ENCODE measurements at places on chromosomes 4 and X.

- peak; percentile 94 for DNase-seq
These were observed at the start of gene NUDT10 for GRCh38 chrX:51332188-51332942. NUDT10 (plus strand) TSS chrX:51332822; CDS start chrX:51332966, 144 bp downstream.

DNA sequence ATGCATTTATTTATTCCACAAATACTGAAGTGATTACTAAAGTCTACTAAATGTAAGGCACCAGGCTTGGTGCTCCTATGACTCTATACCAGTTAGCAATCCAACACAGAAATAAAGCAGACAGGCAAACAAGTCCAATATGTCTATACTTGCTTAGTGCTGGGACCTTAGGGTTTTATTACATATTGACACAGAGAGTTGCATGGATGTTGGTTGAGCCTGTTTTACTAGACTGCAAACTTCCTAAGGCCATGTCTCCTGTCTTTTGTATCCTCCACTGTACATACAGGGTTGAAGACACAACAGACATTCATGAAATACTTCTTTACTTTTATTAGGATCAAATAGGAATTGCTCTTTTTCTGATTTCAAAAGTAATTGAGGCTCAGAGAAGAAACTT is 69.0 kb downstream of the LNX1 start:
- no peak for DNase-seq

- DNase-seq = no peak
These were observed 24.4 kb downstream of the TSPAN5 start for GRCh38 chr4:98634061-98634460.

DNA sequence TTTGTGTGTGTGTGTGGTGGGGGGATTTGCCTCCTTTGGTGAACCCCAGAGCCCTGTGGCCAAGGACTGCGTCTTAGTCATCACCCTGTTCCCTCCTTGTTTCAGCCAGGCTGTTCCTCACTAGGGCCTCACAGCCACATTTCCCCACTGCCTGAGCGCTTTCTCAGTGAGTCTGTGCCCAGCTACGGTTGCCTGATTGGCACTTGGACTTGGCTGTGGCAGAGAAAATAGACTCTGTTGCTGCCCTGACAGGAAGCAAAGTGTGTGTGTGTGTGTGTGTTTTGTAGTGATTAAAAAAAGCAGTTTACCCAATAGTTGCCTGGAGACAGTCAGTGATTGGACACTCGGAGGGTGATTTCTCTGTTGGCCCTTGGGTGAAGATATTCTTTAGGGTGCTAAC is 113.0 kb downstream of the UCHL1 start:
- DNase-seq = no peak

- DNase-seq = no peak
These were observed 5.5 kb downstream of the MED14 start for GRCh38 chrX:40729598-40730584.

DNA sequence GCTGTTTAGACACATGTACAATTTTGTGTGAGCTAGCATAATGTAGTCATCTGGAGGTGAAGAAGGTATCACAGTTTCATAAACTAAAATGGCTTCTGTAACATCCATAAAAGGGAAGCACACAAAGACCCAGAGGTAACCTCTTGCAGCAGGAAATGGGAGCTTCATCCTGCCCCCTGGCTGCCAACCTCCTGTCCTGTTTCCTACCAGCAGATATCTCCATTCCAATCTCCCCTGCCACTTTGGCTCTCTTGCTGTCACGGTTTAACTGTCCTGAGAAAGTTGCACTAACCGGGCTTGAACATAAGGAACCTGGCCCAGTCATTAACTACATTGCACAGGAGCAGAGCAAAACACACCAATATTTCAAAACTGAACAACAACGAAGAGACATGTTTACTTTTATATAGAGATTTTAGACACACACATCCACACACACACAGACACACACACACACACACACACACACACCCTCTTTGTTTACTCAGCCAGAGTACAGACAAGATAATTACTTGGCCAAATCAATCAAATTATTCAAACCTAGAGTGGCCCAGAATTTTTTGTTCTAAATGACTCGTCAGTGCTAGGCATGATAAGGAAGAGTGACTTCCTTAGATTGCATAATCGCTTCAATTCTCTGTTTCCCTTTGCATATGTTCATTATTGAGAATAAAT is 24.2 kb downstream of the MID2 start:
- DNase-seq = peak; percentile 33

GRCh38 chr4:2694691-2695090 is 61.4 kb downstream of the TNIP2 start:
- no peak for DNase-seq

- no peak for DNase-seq
These were observed 2212.0 kb downstream of the PCDH7 start for GRCh38 chr4:32932156-32932555.

DNA sequence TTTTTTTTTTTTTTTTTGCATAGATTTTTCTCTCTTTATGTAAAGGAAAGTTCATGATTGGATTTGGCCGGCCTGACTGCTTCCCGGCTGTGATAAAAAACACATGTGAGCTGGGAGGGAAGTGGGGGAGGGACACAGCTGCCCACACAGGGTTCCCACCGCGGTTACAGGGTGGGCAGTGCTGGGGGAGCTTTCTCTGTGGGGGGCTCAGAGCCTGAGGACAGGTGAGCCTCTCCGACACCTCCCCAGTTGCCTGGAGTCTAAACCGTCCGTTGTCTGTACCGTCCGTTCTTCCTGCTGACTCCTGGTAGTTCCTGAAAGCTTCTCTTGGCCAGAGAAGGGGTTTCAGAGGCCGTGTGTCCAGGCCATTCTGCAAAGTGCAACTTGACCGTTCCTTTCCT is 21.8 kb downstream of the SHOX start:
- no peak for DNase-seq

DNA sequence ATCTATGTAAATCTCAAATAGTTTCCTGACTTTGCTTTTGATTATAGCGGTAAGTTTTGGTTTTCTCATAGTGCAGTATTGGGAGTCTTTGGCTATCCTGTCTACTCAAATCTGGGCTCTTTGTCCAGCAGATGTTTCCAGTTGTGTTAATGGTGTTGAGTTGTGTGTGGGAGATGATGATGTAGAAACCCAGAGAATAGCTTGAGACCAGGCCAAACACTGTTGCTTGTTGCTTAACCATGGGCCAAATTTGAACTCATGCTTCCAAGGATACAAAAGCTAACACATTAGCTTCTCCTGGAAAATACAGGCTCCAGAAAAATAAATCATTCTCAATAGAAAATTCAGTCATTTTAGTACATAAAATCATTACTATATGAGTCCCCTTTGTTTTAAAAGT is 82.6 kb upstream of the GYPA start:
- DNase-seq = no peak

DNA sequence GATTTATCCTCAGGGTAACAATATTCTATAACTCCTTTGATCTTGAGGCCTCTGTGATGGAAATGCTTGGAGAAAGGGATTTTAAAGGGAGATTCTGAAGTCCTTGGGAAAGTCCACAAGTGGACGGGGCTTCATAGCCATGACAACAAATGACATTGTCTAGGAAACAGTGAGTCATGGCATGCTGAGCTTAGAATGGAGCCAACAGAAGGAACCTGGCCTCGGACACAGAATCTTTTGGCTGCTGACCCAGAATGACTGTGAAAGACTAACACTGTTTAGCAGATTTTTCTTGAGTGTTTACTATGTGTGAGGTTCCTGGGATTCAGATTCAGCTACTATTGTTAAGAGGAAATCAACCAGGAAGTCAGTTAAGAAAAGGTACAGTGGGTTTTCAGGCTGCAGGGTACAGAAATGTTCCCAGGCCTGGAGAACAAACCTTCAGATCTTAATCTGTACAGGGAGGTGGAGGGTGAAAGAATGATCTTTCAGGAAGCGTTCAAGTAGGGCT is 18.1 kb upstream of the CXCL2 start:
- DNase-seq = peak; percentile 25

GRCh38 chr4:138562544-138562991 is 320.4 kb upstream of the SLC7A11 start:
- DNase-seq = no peak

DNA sequence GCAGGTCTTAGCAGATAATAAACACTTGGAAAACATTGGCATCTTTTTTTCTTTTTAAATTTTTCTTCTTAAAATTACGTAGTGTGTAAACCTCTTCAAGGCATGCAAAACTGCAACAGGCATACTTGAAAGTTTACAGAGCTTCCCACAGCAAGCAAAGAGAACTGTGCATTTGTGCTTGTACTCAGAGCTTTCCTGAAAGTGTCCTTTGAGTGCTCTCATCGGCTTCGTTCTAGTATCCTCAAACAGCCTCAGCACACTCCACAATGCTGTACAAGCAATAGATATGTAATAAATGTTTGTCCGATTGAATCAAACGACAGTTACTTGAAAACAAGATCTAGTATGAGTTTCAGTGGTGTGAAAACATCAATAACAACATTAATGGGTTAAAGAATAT is 227.5 kb downstream of the PAPSS1 start:
- DNase-seq = no peak

- DNase-seq = no peak
These were observed 7.8 kb downstream of the QDPR start for GRCh38 chr4:17504081-17504480.

GRCh38 chr4:126533146-126533805 is 1099.5 kb upstream of the INTU start:
- no peak for DNase-seq

- no peak for DNase-seq
These were observed 5.0 kb upstream of the NSD2 start for GRCh38 chr4:1866189-1866661.

GRCh38 chr4:10347815-10348214 is 109.4 kb downstream of the ZNF518B start:
- no peak for DNase-seq

GRCh38 chrX:19225909-19226308 is 103.6 kb upstream of the ADGRG2 start:
- peak; percentile 56 for DNase-seq

DNA sequence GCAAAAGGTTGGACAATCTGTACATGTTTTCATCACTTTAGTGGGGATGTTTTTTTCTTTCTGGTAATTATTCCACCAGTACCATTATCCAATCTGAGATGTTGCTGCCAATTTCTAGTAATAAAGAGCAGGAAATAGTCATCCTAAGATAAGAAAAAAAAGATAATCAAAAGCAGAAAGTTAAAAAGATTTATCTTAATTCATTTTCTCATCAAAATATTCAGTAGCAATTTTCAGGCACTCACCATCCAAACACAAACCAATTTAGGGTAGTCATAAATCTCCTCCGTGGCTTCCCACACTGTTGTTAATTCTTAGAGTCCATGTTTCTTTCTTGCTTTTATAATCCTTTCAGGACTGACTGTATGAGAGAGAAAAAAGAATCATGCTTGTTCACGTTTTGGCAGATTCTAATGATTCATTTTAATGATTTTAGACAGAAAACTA is 263.7 kb upstream of the UGT8 start:
- no peak for DNase-seq

DNA sequence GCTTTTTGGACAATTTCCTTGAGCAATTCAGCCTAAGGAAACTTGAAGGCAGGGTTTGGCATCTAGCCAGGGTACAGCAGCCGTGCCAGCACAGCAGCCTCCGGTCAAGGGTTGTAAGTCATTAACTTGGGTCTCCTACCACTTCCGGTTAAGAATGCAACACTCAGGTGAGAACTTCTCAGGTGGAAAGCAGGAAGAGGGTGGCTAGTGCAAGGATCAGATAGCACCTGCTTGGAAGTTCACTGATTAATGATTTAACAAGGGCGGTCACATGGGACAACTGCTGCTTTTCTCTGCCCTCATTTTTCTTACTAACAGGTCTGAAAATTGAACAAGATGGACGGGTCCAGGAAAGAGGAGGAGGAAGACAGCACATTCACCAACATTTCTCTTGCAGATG is 30.1 kb upstream of the SCOC start:
- DNase-seq = no peak

DNA sequence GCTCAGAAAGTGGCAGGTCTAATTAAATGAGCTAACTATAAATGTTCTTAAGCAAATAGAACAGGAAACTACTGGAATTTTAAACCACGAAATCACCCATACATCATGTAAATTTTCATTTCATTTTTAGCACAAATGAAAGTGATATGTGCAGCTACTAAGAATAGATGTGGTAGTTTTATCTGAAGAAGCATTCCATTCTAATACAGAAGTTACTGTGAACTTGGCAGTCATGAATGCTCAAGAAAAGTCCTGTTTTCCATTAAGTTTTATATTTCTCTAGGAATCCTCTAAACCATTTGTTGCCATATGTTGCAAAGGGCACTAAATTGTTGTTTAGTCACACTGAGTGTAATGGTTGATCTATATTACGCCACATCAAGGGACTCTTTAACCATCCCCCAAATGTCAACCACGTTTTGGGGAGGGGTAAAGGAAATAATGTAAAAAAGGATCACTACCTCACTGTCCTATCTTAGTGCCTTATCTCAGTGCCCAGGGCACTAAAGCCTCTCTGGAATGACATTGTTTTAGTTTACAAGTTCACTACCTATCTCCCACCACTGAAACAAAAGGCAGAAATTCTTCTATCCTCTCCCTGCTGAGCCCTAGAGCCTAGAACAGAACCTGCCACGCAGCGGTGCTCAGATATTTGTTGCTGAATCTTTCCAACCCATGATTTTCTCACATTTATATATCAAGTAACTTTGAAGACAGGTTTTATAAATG is 118.0 kb downstream of the SHISA3 start:
- DNase-seq = peak; percentile 18

DNA sequence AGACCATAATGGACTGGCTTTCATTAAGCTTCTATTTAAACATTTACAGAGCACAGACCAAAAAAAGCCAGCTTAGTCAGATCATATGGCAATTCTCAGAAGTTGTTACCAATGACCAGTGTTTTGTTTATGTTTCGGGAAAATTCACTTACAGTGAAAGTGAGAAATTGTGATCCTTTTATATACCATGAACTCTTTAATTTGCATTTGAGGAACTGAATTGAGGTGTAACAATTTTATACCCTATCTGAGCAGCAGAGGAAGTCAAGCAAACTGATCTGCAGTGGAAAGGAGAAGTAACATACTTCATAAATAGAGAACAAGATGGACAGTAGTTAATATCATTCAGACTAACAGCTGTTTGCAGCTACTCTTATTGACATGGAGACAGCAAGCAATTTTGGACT is 97.1 kb downstream of the TMA16 start:
- DNase-seq = no peak

- no peak for DNase-seq
These were observed 7.9 kb upstream of the KLHL8 start for GRCh38 chr4:87228262-87228860.

All from ELF-1 (cell line).